NCI-H1092 (cell line): ENCODE measurements at places on chromosomes 6 and 20.

- no peak for DNase-seq
These were observed 25.3 kb downstream of the MBOAT1 start for GRCh38 chr6:20186981-20187380.

- no peak for DNase-seq
These were observed 9.2 kb downstream of the ENTPD6 start for GRCh38 chr20:25204550-25205276.

DNA sequence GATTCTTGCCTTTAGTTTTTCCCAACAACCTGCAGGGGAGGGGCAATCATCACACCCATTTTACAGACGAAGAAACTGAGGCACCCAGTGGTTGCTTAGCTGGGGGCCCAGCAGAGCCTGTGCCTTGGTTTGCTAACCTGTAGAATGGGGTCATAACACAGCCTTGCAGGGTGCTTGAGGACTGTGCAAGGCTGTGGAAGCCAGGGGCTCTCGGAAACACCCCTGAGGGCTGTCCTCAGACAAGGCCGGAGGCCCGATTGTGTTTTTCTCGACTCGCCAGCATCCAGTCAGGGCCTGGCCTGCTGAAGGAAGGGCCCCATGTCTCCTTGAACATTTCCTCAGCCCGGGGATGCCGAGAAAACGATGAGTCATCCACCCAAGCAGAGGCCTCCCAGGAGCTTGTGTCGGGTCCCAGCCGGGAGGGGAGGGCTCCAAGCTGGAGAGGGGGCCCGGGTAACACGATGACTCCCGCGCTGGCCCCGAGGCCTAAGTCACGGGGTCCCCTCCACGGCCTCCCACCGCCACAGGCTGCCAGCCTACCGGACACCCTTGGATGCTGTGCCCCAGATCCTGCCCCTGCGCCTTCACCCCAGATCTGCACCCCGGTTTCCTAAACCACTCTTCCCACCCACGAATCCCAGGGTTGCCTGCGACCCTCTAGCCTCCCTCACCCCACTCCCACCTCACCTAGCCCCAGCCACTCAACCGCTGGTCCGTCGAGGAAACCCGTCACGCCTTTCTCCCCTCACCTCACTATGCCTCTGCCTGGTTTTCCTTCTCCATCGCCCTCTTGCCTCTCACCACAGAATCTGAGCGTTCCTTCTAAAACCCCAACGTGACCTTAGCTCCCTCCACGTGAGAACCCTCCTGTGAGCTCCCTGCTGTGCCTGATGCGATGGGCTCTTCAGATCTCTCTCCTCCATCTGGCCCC lies 10.6 kb downstream of the NOL4L start:
- no peak for DNase-seq

DNA sequence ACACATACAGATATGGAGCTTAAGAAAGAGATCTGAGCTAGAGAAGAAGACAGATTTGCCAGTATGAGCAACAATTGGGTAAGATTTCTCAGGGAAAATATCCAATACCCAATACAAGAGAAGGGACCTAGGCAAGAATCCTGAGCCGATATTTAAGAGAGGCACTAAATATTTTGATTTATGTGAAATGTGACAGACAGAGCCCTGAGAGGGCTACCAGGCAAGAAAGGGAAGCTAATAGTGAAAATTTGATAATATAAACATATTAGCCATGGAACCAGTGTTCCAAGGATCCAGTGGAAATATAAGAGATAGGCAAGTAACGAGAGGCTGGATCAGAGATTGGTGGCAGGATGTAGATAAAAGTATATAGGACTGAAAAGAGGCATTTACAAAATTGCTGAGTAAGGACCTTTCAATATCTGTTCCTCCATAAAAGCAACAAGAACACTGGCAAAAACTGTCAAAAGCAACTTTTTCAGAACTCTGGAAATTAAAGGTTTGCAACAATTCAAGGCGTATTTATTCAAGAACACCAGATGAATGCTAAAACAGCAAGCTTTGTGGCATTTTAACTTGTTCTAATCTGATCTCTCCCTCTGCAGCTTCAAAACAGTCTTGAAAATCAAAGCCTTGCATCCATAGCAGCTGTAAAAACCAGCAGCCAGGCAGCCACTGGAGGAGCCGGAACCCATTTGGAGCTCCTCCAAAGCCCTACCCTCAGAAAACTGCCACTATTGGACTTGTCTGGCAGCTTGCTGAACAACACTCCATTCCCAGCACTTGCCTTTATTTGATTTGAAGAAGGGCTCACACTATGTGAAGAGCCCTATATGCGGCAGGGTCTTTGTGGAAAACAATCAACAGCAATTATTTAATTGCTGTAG lies 58.8 kb downstream of the REV3L start:
- DNase-seq: peak; percentile 48

DNA sequence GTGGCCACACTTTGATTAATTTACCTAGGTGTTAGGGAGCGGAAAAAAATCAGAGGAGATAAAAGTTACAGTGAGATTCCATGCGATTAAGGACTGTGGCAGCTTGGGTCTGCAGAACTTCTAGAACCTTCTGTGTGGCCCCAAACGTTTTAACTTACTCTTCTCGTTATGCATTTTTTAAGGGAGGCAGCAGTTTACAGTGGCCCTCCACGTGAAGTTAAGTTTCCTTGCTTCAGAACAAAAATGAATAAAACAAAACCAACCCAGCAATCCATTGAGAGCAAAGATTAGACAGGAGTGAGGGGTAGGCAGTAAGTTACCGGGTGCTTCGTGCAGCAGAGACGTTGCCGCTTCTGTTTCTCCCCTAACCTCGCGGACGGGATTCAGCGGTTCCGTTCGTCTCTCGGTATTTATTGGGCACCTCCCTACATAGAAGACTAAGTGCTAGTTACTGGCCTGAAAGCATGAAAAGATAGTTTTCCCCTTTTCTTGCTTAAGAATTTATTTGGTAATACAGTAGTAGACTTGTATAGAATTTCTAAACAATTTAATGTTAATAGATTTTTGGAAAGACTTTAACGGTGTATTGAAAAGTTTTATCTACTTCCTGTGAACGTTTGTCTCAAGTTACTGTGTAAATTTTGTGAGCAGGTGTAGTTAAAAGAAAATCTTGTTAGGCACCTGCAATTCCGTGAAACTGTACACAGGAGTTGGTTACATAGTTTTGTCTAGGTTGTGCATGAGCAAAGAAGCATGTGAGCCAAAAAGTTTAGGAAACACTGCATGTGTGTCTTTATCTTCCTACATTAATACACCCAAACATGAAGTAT lies 1.1 kb downstream of the BAG2 start:
- DNase-seq: no peak

- no peak for DNase-seq
These were observed 129.1 kb downstream of the SYCP2 start for GRCh38 chr20:59804347-59804746.

- DNase-seq: no peak
These were observed 25.9 kb upstream of the FOXQ1 start for GRCh38 chr6:1285956-1286355.

DNA sequence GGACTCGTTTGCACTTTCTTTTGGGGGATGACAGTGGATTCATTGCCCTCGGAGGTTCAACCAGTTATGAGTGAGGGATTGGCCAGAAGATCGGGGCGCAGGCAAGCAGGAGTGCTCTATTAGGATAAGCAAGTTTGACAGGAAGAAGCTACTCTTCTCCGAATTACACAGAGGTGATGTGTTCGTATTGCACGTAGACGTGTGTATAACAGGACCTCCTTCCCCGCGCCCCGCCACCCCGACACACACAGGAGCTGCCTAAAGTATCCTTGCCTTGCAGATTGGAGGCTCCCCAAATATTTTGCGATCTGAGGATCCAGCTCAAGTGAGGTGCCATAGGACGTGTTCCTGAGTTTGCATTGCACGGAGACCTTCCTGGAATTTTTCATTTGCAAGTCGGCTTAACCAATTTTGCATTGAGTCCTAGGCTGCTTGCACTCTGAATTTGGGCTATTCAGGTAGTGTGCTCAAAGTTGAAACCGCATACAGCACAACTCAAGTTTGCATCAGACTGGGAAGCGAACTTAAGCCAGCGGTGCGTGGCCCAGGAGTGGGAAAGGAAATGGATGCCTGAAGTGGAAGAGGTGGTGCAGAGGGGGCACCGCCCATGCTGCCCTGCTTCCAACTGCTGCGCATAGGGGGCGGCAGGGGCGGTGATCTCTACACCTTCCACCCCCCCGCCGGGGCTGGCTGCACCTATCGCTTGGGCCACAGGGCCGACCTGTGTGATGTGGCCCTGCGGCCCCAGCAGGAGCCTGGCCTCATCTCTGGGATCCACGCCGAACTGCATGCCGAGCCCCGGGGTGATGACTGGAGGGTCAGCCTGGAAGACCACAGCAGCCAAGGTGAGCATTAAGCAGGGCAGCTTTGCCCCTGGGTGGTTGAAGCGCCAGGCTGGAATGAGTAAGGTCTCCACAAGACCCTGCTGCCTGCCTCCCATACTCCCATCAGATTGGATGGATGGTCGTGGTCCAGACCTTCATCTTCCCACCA lies 770 bp downstream of the TCF19 start:
- DNase-seq: no peak

DNA sequence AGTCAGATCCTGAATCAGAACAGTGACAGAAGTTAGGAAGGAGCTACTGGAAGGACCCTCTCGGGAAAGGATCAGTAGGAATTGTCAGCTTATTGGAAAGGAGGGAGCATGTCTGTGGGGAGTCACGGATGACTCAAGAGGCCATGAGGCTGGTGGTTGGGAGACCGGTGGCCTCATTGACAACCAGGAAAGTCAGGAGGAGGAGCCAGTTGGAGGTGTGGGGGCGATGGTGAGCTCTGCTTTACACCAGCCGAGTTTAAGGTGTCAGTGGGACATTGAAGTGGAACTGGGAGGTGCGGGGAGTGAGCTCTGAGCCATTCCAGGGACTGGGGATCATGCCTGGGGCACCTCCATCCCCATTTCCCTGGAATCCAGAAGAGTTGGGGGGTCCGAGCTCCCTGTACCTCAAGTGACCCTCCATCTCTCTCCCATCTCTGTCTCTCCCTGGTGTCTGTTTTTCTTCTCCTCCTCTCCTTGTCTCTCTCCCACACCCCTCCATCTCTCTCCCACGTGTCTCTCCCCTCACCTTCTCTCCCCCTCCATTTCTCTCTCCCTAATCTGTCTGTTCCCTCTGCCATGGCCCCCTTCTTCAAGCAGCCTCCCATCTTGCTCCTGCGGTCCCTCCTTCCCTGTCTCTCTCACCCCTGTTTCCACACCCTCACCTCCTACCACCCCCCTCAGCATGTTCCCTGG lies 14.3 kb upstream of the ZBTB9 start:
- no peak for DNase-seq

- DNase-seq: no peak
These were observed 9.0 kb downstream of the FAM110A start for GRCh38 chr20:842547-842940.

GRCh38 chr6:108228416-108228815 lies 32.4 kb downstream of the SNX3 start:
- DNase-seq: no peak

GRCh38 chr20:35014537-35014936 lies 58.9 kb downstream of the MYH7B start:
- DNase-seq: no peak

DNA sequence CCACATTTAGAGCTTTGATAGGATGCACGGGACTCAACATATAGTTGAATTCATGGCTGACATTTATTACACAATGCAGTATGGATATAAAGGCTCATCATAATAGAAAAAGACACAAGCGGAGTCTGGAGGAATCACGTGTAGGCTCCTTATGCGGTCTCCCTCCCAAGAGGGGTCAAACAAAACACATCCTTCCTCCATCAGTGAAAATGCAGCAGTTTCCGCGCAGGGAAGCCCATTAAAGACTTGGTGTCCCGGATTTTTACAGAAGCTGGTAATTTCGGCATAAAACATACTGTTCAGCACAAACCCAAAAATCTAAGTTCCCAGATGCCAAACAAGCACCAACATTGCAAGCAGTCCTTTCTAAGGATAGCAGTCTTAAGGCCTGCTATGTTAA lies 1.1 kb downstream of the USP45 start:
- DNase-seq: no peak

DNA sequence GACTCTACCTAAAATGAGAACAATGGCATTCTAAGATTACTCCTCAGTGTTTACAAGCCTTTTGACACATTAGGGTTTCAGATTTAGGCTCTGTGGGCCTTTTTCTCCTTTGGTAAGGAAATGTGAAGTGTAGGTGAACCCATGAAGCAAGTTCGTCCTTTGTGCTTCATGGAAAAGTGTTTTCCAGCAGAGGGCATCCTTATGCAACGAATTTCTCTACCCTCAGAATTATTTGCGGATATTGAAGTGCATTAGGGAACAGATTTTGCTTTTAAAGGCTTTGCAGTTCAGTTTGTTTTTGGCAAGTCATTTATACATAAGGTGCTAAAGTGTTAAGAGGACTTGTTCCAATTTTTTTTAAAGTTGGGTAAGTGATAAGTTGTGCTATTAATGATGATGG lies 55.7 kb upstream of the FERMT1 start:
- DNase-seq: peak; percentile 23
